ENCODE measurements at places on chromosomes 12 and 14. TPM values are rescaled to one million over a fixed set of nuclear protein-coding genes. Genes with fewer than 3 reads are reported as not detected.

DNA sequence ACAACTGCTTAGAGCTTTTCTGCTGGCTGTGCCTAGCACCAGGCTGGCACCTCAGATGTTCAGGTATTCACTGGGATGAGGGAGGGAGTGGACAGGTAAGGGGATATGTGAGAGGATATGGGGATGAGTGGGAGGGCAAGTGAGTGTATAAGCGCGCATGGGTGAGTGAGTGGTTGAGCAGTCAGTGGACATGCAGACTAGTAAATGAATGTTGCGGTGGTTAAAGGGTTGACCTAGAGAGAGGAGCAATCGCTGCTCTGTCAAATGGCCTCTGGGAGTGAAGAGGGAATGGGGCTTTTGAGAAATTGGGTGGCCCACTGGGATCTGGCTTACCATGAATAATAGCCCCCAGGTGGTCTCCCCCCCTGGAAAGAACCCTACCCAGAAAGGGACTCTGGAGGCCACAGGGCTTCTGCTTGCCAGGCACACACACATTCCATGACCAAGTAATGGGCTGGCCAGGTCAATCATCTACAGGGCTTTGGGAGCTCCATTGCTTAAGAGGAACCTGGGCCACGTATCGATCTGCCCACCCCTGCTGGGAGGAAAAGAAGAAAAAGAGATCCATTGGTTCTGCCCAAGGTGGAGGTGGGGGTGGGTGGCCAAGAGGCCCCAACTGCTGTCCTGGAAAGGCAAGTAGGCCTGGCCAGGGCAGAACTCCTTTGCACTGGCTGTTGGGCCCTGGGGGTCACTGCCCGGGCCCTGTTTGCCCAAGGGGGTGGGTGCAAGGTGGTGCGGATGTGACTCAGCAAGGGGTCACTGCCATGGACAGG lies 30.8 kb upstream of the ZFP36L1 start:
- DNase-seq = no peak

SLCO1B1 gene
- polyA plus RNA-seq = not detected

DNA sequence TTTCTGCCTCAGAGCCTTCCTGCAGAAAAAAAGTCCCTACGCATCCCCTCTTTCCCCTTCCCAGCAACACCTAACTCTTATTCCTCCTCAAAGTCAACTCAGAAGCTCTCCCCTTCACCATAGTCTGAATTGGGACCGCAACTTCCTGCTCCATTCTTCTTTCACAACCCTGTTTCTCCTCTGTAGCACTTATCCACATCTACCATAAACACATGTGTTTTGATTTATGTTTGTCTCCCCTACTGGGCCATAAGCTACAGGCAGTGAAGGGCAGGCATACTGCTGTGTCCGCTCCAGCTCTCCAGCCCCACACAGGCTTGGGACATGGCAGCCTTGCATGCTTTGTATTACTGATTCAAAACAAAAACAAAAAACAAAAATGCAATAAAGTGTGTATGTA lies 5.9 kb downstream of the SDR9C7 start:
- no peak for DNase-seq

DNA sequence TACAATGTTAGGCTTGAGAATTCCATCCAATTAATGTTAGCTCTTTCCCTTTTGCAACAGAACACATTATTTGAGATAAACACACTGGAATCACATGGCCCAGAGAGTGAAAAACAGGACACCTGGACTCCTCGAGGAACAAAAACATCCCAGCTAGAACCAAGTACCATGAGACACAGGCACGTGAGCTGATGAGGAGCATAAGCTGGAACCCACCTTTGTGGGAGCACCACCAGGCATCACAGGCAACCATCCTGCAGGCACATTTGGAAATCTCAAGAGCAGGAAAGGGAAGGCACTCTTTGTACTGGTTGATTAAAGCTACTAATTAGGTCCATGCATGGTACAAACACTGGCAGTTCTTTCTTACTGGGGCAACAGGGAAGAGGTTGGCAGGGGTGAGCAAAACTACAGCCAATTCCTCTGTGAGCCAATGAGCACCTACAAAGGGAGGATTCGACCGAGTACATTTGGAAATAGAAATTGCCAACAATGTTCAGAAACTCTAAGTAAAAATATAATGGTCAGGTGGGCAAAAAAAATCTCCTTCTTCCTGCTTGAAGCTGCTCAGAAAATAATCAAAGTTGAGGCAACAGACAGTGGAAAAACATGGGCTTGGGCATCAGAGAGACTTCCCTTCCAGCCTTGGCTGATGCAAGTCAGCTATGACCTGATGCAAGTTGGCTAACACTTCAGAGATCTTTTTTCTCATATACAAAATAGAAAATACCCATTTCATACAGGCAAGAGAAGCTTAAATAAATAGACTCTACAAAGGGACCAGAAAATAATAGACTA lies 216.7 kb downstream of the NUAK1 start:
- no peak for DNase-seq

DNA sequence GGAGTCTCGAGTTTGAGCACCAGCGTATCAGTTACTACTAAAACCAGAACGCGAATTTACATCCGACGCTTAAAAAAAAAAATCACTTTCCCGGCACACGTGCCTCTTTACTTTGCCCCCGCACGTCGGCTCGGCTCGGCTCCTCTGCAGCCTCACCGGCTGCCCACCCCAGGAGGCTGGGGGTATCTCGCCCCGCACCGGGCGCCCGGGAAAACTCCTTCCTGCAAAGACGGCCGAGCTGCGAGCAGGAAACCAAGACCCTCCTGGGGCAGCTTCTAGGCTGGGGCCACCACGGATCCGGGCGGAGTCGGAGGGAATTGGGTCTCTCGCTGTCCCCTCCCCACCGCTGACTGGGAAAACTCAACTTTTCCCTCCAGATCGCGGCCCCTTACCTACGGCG lies 610 bp downstream of the VSIG10 start:
- no peak for DNase-seq

WSCD2 gene
- 5.8 TPM for polyA plus RNA-seq

PRR4 gene
- 4.3 TPM for polyA plus RNA-seq

DNA sequence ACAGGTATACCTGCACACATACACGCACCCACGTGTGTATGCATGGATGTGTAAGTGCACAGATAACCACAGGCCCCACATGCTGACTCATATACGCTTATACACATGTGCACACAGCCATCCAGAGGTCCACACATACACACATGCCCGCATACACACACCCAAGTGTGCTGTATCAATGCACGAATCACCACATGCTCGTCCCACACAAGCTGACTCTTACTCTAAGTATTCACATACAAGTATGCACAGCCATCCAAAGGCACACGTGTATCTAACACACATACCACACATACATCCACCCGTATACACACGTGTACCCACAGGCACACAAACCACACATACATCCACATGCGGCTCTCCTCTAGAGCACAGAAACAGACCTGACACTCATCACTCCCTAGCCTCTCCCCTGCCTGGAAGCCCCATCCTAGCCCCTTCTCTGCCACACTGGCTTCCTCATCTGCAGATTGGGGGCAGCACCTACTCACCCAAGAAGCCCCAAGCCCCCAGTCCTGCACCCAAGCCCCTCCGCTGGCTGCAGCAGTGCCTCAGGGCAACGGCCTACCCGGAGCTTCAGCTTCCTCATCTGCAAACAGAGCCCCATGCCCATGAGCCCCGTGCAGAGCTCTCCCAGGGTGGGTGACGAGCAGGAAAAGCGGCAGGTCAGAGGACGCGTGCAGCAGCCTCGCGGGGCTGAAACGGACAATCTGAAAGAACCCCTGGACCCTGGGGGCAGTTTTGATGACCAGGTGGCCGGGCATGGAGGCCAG lies 105.4 kb downstream of the NCOR2 start:
- no peak for DNase-seq

ANKRD52 gene
- 12.2 TPM for polyA plus RNA-seq

DNA sequence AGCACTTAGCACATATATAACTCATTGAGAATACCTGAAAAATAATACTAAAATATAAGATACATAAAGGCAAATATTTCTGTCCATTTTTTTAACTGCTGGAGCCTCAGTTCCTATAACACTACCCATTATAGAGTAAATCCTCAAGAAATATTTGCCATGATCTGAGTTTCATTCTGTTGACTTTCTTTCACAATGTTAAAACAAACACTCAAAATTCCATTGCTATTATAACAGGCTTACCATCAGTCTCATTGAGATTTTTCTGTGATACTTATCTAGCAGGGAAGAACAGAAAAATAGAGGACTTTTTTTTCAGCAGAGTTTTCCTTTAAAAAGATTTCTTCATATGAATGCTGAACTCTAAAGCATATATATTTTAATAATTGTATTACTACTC lies 24.5 kb downstream of the LMO3 start:
- DNase-seq = no peak

All from pancreas (tissue), 10 donors.